Activated CD8-positive, alpha-beta memory T cell treated with anti-CD3 and anti-CD28 coated beads for 1 hour (primary cell): ENCODE measurements at places on chromosomes 7 and 10.

GRCh38 chr7:106947244-106947728 is 82.2 kb downstream of the PIK3CG start:
- DNase-seq, result no peak

DNA sequence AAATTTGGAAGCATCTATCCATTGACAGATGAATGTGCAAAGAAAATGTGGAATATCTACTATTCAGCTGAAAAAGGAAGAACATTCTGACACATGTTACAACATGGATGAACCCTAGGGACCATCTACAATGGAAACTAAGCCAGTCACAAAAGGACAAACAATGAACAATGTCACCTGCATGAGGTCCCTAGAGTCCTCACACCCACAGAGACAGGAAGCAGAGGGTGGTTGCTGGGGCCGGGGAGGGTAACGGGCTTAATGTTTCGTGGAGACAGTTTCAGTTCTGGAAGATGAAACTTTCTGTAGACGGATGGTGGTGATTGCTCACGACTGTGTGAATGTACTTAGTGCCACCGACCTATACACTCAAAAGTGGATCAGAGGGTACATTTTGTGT is 282.9 kb downstream of the ADARB2 start:
- no peak for DNase-seq

- no peak for DNase-seq
Observed at GRCh38 chr7:121180436-121181063, 148.2 kb upstream of the WNT16 start.

DNA sequence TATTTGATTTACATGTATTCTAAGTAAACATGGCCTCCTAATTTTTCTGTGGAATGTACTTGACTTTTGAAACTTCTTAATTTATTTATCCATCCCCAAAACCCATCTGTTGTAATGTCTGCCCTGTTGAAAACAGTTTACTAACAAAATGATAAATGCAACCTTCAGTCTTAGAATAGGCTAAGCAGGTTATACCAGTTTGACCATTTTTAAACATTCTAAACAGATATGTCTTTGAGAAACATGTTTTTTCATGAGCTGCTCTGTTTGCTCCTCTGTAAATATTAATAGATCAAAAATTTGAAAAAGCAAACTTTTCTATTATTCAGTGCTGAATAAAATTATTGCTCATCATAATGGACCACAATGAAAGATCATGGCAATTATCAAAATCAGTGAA is 33.4 kb upstream of the NRBF2 start:
- DNase-seq, result no peak

GRCh38 chr10:95821720-95822119 is 65.8 kb downstream of the ENTPD1 start:
- DNase-seq, result no peak

GRCh38 chr7:157738066-157738460 is 401.3 kb downstream of the DNAJB6 start:
- DNase-seq, result no peak

GRCh38 chr7:149719912-149720335 is 53.5 kb downstream of the ZNF467 start:
- no peak for DNase-seq

DNA sequence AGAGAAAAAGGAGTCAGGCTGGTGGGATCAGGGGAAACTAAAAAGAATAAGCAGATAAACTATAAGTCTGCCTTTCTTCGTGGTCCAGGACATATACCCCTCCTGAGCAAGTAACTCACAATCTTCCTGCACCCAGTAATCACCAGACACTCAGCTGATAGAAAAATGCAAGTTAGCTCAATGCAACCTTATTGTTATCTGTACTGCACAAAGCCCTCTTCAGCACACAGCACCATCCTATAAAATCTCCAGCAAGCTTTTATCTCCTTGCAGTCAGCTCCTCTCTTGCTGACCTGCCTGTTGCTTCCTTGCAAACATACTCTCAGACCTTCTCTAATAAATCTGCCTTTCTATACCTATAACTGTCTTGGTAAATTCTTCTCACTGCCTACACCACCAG is 6.7 kb downstream of the SLC37A3 start:
- DNase-seq, result no peak

GRCh38 chr10:21535494-21535965 is 1.5 kb downstream of the MLLT10 start:
- DNase-seq, result no peak

- DNase-seq, result no peak
Observed at GRCh38 chr10:3482200-3482993, 302.6 kb downstream of the KLF6 start.

GRCh38 chr10:12774204-12774894 is 227.2 kb downstream of the CCDC3 start:
- DNase-seq, result no peak

DNA sequence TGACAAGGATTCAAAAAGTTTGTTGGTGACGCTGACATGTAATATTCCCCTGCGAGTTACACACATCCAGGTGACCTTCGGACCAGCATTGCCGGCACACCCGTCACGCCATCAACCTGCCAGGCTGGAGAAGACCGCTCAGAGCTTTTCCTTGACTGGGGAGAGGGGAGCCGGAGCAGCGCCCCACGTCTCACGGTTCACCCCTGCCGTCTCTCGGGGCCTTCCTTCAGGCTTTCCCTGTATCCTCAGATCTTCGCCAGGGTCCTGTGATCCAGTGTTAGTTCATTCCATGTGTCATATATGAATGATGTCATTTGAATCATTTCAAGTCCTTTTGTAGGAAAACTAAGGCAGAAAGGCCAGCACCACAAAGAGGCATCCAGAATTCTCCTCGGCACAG is 127.8 kb downstream of the MGMT start:
- no peak for DNase-seq
